ENCODE measurements at places on chromosomes 3 and 15.

GRCh38 chr3:17181413-17181907 lies 296.7 kb downstream of the PLCL2 start:
- DNase-seq: no peak

- no peak for DNase-seq
These were observed 447.4 kb downstream of the AGBL1 start for GRCh38 chr15:86526938-86527690.

DNA sequence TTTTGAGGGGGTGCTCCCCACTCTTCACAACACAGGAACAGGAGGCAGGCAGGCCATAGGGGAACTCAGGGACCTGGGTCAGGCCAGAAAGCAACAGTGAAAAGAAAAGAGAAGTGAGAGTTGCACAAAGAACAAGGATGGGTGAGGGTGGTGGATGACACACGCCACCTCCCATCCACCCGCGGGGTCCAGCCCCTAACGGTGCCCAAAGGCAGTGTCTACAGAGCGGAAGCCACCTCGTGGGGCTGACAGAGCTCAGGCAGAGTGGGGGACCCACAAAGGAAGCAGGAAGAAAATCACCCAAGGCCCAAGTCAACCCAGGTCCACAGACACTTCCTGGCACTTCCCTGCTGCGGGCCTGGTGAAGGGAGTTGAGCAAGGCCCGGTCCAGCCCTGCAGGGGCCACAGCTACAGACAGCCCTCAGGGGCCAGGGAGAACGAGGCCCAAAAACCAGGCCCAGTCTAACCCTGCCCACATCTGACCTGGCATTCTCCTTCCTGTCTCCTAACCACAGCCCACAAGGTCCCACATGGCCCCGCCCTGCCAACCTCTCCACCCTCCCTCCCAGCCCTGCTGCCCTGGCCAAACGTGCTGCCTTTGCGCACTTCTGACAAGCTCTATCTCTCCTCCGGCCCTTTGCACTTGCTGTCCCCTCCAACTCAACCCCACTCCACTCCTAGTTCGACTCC lies 5.9 kb downstream of the NUP210 start:
- DNase-seq: peak; percentile 53

- no peak for DNase-seq
These were observed 168.0 kb upstream of the SMAD3 start for GRCh38 chr15:66897416-66897815.

DNA sequence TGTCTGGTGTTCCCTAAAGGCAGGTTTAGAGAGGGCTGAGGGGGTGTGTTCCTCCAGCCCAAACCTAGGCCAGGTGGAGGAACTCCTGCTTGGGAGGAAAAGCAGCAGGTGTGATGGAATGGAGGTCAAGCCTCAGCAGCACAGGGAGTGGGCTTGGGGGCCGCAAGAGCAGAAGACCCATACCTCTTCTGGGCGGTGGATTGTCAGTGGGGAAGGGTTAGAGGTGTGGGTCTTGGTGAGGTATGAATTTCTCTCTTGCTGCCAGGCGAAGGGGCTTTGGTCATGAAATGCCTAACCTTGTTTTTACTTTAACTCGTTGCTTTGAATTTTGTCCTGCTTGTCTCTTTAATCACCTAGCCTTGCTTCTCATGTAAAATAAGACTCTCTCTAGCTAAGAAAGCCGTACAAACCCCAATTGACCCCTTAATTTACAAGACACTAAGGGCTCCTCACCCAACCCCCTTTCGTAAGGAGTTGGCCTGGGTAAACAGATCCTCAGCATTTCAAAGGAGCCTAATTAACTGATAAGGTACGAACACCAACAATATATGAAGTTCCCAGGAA lies 38.9 kb downstream of the DHX30 start:
- no peak for DNase-seq

DNA sequence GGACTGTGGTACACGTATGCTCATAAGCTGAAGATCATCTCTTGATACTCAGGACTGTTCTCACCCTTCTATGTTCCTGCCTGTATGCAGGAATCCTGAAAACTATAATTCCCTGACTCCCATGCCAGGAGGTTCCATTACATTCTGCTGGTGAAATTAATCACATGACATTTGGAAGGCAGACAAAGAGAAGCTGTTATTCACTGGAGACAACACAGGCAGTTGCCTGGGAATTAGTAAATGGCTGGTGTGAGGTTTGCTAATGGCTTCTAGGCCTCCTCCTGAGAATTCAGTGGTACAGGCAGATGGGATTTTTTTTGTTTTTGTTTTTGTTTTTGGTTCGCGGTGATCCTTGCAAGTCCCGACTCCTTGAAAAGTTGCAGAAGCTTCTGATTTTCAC lies 91.4 kb downstream of the CTNNB1 start:
- no peak for DNase-seq

GRCh38 chr3:146468234-146468633 lies 1.1 kb downstream of the PLSCR2 start:
- DNase-seq: no peak

- no peak for DNase-seq
These were observed 1.8 kb upstream of the SH2D7 start for GRCh38 chr15:78090422-78091063.

- no peak for DNase-seq
These were observed 809 bp downstream of the RBP1 start for GRCh38 chr3:139538733-139539132.

GRCh38 chr3:5016211-5017161 lies 37.2 kb downstream of the BHLHE40 start:
- DNase-seq: peak; percentile 21

DNA sequence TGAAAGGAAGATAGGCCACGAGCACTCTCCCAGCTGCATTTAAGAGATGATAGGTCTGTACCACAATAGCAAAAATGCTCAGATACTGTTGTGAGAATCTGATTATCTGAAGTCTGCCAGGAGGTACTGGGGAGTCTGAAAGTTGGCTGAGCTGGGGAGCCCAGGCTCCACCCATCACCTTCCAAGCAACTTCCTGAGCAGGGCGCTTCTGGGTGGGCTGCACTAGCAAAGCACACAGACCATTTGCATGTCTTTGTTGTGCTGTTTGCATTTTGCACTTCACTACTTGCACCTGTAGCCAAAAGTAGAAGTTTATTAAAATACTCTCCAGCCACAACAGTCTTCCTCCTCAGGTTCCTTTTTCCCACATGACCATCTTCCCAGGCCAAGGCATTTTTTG lies 133.2 kb downstream of the ALDH1A2 start:
- no peak for DNase-seq

DNA sequence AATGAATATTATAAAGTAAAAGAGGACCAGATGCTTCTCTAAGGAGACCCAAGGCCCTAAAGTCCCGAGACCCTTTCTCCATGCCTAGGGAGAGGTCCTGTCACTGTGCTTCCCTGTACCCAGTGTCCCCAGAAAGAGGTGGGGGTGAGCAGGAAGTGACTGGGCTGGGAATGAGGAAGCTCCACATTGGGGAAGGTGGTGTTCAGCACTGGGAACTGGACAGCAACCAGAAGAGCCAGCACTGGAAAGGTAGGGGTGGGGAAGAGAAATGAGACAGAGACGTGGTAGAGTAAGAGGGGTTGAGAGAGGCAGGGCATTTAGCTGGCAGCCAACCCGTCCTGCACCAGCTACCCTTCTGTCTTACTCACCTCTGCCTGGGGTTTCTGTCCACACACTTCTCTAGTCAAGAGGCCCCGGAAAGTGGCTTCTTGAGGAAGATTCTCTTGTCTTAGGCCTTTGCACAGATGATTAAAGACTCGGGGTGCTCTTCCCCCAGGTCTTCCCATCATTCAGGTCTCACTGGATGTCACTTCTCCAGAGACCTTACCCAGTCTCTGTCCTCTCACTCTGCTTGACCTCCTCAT lies 12.2 kb downstream of the RRP9 start:
- no peak for DNase-seq

GRCh38 chr3:141605883-141606282 lies 119.1 kb downstream of the RASA2 start:
- no peak for DNase-seq

DNA sequence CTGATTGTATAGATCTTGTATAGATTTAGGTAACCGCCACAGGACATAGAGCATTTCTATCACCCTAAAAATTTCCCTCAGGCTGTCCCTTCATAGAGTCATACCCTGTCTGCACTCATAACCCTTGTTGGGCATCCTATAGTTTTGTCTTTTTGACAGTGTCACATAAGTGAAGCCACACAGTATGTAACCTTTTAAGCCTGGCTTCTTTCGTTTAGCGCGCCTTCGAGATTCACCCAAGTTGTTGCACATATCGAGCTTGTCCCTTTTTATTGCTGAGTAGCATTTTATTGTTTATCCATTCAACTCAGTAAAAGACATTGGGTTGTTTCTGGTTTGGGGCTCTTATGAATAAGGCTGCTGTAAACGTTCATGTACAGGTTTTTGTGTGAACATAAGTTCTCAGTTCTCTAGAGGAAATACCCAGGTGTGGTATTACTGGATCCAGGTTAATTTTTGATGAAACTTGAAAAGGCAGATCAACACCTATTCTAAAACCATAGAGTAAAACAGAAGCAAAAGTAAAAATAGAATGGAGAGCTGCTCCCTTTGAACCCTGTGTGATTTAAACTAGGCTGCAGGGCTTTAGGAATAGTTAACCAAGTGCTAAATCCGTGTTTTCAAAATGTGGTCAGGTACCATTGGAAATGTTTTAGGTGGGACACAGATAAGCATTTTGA lies 49.5 kb downstream of the CD86 start:
- no peak for DNase-seq

GRCh38 chr3:128078322-128078721 lies 26.1 kb downstream of the SEC61A1 start:
- DNase-seq: no peak

DNA sequence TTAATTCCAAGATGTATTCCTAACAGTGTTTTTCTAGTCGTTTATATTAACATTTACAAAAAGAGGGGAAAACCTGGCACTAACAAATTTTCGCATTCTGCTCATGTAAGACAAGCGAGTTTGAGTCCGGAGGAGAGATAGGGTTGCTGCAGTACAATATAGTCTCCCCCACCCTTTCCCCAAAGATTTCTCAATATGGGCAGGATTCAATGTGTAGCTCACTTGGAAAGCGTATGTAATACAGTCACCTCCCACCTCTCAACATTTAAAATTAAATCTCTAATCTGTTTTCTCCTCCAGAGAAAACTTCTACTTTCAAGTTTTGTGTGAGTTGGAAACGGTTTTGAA lies 57.9 kb downstream of the CMSS1 start:
- DNase-seq: no peak

- DNase-seq: no peak
These were observed 848 bp upstream of the CADPS start for GRCh38 chr3:62876064-62876463.

DNA sequence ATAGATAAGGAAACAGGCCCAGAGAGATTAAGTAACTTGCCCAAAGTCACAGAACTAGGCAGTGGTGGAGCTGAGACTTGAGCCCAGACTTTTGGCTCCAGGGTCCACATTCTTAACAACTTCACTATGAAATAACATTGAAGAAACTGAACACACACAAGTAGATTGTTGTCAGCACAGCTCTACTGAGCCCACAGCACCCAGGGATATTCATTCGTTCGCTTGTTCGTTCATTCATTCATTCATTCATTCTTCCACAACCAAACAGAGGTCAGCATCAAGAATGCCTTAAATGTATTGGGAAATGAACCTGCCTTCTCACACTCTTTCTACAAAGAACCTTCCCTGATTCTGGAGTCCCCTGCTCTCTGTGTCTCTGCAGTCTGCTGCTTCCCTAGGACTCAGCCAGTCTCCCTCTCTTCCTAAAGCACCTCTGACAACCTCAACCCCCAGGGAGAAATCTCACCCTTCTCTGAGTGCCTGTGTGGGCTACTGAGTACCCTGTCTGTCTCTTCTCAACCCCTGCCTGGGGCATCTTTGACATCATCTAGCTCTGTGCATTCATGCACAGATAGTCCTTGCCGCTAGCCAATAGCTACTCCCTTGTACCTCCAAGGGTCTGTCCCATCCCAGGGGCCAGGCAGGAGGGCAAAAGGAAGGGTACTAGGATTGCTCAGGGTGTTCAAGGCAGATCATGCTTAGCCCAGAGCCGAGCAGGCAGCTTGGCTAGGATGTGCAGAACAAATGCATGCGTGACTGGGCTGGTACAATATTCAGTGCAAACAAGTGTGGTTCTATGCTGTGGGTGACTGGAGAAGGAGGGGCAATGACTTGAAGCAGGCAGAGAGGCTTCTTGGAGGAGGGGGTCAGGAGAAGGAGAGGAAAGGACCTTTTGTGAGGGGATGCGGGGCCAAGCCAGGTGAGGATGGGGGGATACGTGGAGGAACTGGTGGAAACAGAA lies 3.4 kb downstream of the LINGO1 start:
- no peak for DNase-seq

DNA sequence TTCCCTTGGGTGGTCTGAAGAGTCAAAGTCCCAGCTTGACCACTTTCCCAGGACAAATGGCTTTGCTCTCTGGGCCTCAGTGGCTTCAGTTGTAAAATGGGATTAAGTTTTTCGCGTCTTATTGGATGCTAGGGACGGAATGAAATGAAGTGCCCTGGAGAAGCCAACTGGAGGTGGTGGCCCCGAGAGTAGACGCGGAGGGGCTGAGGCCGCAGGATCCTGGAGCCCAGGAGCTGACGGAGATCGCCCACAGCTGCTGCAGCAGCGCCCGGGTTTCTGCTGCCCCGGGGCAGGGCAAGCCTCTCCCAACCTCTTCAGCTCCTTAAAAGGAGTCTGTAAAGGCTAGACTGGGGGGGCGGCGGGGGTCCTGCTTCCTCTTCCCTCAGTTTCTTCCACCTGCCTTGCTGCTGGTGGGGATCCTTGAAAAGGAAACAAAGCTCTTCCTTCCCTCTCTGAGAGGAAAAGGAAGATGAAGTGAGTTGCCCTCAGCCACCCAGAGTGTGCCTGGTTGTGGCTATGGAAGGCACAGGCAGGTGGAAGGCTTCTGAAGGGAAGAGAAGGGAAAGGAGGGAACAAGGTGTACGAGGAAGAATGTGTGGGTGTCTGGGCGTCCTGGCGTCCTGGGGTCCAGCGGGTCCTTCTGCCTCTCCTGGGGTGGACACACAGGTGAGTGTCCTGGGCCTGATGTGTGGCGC lies 967 bp upstream of the BNC1 start:
- no peak for DNase-seq

DNA sequence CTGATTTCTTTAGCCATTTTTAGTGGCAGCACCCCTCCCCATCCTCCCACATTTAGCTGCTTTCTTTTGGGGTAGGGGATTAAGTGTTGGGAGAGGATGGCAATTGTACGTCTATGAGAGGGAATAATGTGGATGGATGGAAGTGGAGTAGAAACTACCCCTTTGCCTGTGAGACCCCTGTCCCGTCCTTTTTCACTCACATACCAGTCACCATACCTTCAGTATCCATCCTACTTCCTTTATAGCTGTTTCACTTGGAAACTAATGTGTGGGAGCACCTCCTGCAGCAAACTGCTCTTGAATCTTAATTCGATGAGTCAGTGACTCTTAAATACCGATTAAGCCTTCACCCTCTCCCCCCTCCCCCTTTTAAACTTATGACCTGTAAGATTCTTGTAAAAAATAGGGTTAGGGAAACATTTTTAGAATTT lies 730 bp downstream of the SPRED1 start:
- DNase-seq: no peak

DNA sequence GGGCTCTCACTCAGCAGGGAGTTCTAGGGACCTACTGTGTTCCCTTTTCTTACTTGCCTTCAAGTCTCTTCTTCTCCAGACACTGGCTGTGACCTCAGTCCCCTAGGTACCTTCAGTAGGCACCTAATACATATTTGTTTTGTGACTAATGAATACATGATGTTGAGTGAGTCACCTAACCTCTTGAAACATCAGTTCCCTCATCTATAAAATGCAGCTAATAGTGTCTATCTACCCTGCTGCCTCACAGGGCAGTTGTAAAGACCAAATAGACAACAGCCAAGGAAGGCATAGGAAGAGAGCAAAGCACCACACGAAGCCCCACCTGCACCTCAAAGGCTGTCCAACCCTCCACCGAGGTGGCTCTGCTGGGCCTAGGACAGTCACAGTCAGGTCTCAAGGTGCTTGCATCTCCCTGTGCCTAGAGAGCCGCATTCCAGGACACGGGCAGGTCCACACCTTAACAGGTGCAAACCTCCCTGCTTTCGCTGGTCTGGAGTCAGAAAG lies 29.1 kb downstream of the DAPK2 start:
- no peak for DNase-seq
